AG09309 (cell line): ENCODE measurements at places on chromosomes 16 and 17.

DNA sequence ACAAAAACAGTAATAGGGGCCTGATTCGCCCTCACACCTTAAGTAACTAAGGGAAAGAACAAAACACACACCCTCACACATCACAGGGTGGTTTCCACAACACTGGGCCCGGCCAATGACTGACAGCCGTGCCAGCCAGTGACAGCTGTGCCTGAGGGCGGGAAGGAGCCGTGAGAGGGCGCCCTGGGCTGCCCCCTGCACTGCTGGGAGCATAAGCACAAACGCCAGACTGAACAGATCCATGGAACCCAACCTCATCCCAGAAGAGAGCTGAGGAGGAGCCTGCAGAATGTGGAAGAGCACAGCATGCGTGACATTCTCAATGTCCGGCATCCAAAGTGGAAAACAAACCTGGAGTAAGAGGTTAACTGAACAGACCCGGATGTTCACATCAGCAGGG is 16.0 kb downstream of the CSNK1D start:
- DNase-seq: no peak

DNA sequence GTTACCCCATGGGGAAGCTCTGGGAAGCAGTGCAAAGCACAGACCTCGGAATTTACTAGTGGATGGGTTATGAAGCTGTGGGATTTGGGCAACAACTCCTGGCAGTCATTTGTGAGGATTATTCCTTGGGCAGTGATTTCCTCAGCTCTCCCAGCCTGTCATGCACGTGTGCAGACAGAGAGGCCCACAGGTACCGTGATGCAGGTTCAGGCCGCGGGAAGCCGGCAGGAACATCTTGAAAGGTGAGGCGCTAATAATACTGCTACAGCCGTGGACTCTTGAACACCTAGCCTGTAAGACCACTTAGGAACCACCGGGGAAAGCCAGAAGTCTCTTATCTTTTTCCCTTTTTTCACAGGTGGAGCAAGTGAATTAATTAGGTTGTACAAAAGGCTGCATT is 80.2 kb upstream of the CPHXL start:
- no peak for DNase-seq

DNA sequence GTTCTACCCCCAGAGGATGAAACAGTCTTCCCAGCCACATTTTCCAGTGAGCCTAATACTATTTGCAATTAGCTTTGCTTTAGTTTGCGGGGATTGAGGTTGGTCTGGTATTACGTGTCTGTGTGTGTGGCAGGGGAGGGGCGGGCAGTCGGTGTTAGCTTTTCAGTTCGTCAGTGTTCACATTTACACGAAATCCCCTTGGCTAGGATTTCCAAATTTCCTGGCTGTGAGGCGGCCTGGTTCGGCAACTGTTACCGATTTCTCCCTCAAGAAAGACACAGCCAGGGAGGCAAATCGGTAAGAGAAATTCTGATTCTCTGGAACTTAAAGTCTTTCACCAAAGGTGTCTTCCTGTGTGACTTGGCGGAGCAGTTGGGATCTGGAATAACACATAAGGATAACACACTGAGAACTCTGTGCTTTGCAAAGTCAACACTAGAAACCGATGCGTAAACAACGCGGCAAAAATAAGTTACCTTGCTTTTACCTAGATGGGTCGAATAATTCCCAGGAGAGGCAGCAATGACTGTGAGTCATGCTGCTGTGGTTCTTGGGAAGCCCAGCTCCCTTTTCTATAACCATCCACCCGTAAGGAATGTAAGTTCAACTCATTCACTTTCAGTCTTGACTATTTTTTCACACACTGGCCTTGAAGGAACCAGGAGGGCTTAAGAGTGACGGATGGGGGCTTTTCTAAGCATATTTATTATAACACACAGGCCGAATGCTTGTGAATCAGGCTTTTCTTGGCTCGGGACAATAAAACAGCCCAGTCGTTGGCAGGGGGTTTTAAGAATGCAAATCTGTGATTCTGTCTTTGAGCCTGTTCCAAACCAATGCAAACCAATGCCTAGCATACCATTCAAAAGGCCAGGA is 24.2 kb downstream of the GPRC5B start:
- peak; percentile 23 for DNase-seq

DNA sequence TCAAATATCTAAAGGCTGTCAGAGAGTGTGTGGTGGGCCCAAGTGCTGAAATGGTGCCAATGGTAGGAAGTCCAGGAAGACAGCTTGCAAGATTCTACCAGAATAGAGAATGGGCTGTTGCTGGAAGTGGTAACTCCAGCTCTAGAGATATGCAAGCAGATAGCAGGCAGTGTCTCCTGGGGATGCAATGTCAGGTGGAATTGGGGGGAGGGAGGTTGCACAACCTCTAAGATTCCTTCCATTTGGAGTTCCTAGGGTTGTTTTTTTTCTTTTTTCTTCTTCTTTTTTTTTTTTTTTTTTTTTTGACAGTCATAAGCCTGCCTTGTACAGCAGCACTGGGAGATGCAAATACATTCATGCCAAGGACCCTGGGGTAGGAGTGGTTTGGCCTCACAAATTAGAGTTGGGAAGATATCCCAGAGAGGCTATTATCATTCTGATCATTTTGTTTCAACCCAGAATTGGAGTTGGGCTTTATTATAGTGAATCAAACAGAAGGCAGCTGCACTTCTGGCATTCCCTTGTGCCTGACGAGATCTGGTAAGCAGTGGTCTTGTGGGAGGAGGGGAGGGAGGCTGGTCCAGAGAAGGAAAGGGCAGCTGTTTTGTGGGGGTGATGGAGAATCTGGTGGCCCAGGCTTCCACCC is 51.1 kb downstream of the SLC6A2 start:
- DNase-seq: no peak

GRCh38 chr17:51427323-51427811 is 167.0 kb downstream of the UTP18 start:
- no peak for DNase-seq

- peak; percentile 14 for DNase-seq
Measured at GRCh38 chr16:58127033-58127556, 2.1 kb downstream of the CFAP20 start.

DNA sequence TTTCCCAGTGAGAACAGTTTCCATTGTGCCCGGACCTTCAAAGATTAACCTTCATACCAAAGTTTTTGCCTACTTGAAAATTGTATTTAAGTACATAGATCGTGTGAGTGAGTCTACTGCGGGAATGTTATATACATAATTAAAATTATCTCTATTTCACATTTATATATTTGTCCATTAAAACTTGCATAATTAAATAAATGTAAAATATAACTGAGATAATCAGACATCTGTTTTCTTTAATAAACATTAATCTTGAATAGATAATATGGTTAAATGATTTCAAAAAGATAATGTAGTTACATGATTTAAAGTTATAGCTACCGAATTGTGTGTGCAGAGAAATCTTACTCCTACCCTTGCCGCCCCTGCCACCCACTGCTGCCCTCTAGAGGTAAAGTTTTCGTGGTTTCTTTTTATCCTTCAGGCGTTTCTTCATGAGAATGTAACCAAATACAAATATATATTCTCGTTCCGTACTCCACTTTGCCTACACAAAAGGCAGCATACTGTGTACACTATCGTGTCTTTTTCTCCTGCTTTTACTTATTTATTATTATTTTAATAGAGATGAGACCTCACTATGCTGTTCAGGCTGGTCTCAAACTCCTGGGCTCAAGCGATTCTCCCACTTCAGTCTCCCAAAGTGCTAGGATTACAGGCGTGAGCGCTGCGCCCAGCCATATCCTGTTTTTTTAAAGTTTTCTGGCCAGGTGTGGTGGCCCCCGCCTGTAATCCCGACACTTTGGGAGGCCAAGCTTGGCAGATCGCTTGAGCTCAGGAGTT is 35.6 kb downstream of the RPA1 start:
- DNase-seq: no peak

- no peak for DNase-seq
Measured at GRCh38 chr17:2057760-2058585, 3.1 kb downstream of the HIC1 start.
